RPMI7951 (cell line): ENCODE measurements at places on chromosomes 11 and 22. TPM values are rescaled to one million over a fixed set of nuclear protein-coding genes. Genes with fewer than 3 reads are reported as not detected.

The ZNF215 gene
- 6.7 and 8.9 TPM in 2 replicates for total RNA-seq

The CREBZF gene
- total RNA-seq = 30.5 and 34.6 TPM in 2 replicates

The SNX32 gene
- 0.20 TPM in 1 of 2 replicates, not detected in the other for total RNA-seq

The ADAMTS15 gene
- total RNA-seq = 2.3 and 2.5 TPM in 2 replicates

The RFPL1 gene
- total RNA-seq = not detected in 2 replicates

The NELL1 gene
- total RNA-seq = 0.12 TPM in 1 of 2 replicates, not detected in the other

The ARL14EP gene
- 11.6 and 15.6 TPM in 2 replicates for total RNA-seq

The PPP1CA gene
- total RNA-seq = 300 and 345 TPM in 2 replicates
